NK-92 treated with Interleukin-12 subunit alpha and Interleukin-12 subunit beta, amount 100 ng/mL, for 24 hours (cell line): ENCODE measurements at places on chromosomes 4 and X.

DNA sequence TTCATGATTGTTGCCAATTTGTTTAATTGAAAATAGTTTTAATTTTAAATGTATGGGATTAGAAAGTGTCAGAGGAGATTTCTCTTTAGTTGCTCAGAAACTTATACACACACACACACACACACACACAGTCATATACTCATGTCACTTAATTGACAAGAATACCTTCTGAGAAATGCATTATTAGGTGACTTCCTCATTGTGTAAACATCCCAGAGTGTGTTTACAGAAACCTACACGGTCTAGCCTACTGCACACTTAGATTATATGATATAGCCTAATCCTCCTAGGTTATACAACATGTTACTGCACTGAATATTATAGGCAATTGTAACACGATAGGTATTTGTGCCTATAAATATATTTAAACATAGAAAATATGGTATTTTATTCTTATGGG is 1327.4 kb downstream of the FSTL5 start:
- DNase-seq, result no peak

- no peak for DNase-seq
These were observed at the start of gene TRIM61 for GRCh38 chr4:164977243-164978164. TRIM61 (minus strand) TSS chr4:164977657; CDS start chr4:164970002, 7,655 bp downstream.

- no peak for DNase-seq
These were observed 1590.7 kb upstream of the TENM3 start for GRCh38 chr4:180652533-180652932.

GRCh38 chrX:153491351-153491914 is 3.3 kb upstream of the BGN start:
- DNase-seq, result no peak

DNA sequence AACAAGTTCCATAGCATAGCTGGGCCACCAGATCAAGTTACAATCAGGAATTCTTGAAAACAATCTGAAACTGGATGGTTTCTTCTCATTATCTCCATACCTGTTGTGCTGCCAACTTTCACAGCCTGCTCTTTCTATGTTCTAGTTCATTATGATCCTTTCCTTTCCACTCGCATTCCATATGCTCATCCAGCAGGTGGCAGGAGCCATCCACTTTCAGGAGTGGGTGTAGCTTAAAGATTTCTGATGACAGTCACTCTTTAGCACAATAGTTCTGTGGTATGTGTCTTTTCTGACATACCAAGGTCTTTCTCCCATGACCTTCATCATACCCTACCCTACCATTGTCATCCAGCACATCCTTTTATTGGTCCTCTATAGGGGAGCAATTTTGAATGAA is 46.4 kb downstream of the PAGE2 start:
- DNase-seq, result no peak

DNA sequence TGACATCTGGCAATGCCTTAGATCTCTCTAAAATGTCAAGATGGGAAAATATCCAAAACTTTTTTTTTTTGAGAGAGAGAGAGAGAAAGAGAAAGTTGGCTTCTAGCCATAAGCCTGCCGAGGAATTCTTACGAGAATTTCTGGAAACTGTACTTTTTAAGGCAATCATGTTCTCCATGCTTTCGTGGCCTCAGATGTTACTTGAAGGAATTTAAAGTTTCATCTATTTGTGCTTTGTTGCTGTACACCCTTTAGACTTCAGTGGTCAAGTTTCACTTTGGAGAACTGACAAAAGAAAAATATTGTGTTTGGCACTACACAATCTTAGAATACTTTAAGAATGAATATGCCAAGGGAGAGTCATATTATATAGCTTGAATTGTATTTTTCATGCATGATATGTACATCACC is 53.9 kb downstream of the FAT4 start:
- DNase-seq, result no peak

DNA sequence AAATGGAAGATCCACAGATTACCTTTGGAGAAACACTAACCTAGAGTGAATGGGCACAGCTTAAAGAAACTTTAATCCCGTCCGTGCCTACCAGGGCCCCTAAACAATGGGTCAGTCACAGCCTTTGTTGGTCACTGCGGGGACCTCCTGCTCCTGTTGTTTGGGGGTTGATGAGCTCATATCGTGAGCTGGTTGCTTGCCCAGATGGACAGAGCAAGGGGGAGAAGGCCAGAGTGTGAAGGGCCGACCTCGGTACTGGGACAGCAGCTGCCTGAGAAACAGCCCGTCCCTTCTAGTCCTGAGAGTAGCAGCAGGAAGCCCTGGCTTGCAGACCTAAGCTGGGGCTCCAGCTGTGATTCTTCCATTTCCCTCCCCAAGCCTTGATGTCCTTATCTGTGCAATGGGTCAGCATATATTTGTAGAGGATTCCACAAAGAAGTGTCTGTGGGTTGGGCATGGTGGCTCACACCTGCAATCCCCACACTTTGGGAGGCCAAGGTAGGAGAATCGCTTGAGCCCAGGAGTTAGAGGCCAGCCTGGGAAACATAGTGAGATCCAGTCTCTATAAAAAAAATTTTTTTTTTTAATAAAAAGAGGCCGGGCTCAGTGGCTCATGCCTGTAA is 69.6 kb upstream of the SLC34A2 start:
- no peak for DNase-seq

- DNase-seq, result no peak
These were observed 19.4 kb downstream of the DRD5 start for GRCh38 chr4:9800848-9801247.

- DNase-seq, result no peak
These were observed 84.0 kb upstream of the HPF1 start for GRCh38 chr4:169841776-169842175.

DNA sequence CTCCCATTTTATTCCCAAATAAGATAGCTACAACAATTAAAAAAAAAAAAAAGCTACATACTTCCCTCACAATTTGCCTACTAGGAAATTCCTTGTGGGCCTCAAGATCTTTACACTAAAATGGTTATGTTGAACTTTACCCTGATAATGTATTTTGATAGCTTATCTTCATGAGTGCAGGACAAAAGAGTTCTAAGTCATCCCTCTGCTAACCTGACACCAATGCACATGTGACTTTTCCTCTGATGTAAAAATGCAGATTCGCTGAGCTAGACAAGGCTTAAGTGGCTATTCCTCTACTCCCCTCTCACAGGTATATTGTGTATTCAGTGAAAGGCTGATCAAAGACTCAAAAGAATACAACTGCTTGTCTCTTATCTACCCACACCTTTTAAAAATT is 22.5 kb downstream of the ELF2 start:
- no peak for DNase-seq

- DNase-seq, result peak; percentile 30
These were observed 650.8 kb upstream of the DIPK2B start for GRCh38 chrX:45851434-45851991.

DNA sequence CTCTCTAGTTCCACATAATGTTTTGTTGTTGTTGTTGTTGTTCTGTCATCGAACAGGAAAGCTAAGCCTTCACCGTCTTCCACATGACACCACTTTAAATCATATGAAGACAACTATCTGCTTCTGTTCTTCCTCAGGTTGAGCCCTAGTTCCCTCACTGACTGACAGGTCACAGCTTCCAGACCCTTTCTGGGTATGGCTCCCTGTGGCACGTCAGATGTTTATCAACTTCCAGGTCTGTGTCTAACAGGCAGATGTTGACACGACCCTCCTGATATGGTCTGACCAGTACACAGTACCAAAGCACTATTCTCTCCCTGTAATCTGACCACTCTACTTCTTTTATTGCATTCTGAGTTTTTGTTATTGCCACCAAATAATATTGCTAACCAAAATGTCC is 51.4 kb downstream of the PRDM5 start:
- no peak for DNase-seq

DNA sequence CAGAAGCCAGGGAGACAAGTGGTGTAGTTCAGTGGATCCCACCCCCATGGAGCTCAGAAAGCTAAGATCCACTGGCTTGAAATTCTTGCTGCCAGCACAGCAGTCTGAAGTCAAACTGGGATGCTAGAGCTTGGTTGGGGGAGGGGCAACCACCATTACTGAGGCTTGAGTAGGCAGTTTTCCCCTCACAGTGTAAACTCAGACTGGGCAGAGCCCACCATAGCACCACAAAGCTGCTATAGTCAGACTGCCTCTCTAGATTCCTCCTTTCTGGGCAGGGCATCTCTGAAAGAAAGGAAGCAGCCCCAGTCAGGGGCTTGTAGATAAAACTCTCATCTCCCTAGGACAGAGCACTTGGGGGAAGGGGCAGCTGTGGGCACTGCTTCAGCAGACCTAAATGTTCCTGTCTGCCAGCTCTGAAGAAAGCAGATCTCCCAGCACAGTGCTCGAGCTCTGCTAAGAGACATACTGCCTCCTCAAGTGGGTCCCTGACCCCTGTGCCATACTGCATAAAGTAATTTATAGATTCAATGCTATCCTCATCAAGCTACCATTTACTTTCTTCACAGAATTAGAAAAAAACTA is 163.2 kb downstream of the HHIP start:
- no peak for DNase-seq
